ENCODE measurements at places on chromosomes 1 and 21.

DNA sequence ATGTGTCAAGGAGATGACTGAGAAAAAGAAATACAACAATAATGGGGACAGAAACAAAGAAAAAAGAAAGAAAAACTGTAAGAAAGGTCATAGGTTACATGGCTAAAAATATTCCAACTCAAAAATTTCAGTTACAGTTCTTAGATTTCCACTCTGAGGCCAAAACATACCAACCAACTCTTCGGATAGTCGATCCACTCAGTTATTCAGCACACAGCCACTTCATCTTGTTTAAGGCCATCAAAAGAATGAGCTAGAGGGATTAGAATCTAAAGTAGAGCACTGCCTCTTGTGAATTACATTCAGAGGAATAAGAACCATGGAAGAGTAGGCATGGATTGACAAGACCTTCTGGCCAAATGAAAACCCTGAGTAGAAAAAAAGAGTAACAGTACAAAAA, 277.0 kb downstream of the MRPL39 start:
- DNase-seq = peak; percentile 66

DNA sequence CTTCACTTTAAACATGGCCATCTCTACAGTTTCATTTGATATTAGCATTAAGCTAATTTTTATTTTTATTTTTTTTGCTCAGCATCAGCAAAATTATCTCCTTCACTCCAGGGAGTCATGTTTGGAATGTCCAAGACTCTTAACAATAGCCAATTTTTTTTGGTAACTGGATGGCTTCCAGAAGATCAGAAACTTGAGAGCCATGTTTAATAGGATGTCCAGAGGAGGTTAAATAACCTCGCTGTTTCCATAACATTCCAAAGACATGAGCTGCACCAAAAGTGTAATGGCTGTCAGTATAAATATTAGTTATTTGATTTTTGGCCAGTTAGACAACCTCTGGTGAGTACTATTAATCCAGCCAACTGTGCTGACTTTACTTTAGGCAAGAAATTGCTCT, 80.7 kb downstream of the DNTTIP2 start:
- DNase-seq = peak; percentile 95

GRCh38 chr1:46053734-46054133, 78.7 kb downstream of the PIK3R3 start:
- DNase-seq = no peak

DNA sequence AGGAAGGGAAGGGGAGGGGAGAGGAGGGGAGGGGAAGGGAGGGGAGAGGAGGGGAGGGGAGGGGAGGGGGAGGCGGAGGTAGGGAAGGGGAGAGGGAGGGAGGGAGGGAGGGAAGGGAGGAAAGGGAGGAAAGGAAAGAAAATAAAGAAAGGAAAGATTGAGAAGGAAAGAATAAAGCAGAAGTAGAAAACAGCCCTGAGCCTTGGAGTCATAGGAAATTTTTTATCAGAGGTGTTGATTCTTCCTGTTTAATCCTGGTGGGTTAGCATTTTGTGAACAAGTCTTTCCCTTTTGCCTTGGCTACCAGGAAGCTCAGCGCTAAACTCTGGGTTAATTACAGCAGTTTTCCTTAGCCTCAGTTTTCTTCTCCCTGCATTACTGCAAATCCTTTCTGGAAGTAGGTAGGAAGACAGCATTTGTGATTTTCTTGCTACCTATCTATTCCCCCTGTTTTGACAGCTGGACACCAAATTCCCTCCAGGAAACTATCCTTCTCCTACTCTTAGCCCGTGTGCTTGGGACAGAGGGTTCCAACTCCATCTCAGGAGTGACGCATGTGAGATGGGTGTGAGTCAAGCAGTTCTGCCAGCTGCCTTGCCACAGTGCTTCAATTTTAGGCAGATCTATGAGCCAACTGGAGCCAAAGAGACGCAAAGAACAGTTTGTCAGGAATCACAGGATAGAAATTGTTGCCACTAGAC, 26.9 kb downstream of the TOMM20 start:
- no peak for DNase-seq

DNA sequence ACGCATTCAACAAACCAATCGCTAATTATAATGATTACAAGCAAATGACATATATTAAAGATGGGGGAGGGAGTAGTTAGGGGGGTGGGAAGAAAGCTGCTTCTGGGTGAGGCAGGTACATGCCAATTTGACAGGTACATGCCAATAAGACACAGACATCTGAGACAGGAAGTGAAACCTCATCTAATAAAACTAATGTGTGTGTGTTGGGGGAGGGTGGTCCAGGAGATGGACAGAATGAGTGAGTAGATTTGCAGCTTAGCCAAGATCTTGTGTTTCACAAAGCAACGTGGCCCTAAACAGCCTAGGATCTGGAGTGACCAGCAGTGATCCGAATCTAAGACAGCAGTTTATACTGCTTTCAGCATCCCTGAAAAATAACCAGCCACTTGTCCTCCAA, 10.8 kb downstream of the CFAP45 start:
- DNase-seq = no peak

All from HS-27A (cell line).